ENCODE measurements at places on chromosomes 7 and 10.

- no peak for DNase-seq
These were observed 49.0 kb upstream of the CALD1 start for GRCh38 chr7:134730411-134730829.

DNA sequence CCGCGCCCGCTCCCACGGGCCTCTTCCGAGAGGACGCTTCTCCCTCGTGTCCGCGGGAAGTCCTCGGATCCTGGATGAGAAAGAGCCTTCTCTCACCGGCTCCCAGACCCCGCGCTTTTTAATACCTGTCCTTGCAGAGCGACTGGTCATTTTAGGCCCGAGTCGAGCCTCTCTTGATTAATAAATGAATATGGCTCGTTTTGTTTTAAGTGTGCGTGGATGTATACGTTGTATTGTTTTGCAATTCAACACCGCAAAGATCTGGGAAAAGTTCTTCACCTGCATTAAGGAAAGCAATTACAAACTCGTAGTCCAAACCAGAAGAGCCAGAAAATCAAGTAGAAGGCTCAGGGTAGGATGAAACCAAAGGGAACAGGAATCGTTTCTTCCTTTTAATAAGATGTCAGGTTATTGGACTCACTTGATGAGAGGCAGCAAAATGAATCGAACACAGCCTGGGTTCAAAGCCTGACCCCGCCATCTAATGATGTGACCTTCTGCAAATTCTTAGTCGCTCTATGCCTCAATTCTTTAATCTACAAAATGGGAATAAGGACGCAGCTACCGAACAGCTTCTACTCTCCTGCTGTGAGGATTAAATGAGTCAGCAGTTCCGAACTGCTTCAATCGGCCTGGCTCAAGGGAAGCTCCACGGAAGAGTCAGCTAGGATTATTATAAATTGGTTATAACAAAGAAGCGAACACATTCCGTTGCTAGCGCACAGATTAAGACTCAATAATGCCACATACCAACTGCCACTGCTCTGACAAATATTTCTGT, 277.8 kb upstream of the NEBL start:
- DNase-seq, result no peak

GRCh38 chr10:110147961-110148360, 59.4 kb upstream of the MXI1 start:
- peak; percentile 27 for DNase-seq

DNA sequence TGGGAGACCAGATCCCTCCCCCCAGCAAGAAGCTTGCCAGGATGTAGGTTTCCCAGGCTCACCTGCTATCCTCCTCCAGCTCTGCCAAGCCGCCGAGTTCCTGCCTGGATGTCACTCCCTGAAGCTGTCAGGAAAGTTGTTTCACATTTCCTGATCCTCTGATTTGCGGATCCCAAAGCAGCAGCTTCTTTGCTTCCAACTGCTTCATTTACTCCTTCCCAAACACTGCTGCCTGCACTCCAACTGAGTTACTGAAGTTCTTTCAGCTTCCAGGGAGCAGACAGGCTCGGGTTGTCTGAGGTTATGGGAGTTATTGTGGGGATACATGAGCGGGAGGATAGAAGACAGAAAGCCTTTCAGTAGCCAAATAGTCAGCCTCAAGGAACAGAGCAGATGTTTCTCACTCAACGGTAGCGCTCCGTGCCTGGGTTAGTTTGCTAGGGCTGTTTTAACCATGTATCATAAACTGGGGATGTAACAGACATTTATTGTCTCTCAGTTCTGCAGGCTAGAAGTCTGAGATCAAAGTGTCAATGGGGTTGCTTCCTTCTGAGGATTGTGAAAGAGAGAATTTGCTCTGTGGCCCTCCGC, 516.0 kb downstream of the REEP3 start:
- no peak for DNase-seq

- DNase-seq, result no peak
These were observed 13.5 kb upstream of the ADRB1 start for GRCh38 chr10:114030140-114030539.

DNA sequence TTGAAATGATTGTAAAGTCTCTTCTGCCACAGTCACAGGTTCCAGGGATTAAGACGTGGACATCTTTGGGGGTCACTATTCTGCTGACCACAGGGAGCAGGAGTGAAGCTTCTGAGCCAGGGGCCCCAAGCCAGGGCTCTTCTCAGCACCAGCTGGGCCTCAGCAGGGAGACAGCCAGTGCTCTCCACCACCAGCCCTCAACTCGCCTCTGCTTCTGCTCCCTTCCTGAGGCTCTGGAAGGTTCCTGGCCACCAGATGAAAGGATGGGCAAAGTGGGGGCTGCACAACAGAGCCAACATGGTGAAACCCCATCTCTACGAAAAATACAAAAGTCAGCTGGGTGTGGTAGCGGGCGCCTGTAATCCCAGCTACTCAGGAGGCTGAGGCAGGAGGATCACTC, 11.2 kb upstream of the CRYGN start:
- no peak for DNase-seq

GRCh38 chr7:30923009-30923773, 11.5 kb downstream of the AQP1 start:
- no peak for DNase-seq

- no peak for DNase-seq
These were observed 394.9 kb downstream of the DGKB start for GRCh38 chr7:14507617-14508016.

- no peak for DNase-seq
These were observed 149.9 kb upstream of the KLF14 start for GRCh38 chr7:130883928-130884327.

- no peak for DNase-seq
These were observed 4.7 kb upstream of the TMEM72 start for GRCh38 chr10:44906486-44906885.

DNA sequence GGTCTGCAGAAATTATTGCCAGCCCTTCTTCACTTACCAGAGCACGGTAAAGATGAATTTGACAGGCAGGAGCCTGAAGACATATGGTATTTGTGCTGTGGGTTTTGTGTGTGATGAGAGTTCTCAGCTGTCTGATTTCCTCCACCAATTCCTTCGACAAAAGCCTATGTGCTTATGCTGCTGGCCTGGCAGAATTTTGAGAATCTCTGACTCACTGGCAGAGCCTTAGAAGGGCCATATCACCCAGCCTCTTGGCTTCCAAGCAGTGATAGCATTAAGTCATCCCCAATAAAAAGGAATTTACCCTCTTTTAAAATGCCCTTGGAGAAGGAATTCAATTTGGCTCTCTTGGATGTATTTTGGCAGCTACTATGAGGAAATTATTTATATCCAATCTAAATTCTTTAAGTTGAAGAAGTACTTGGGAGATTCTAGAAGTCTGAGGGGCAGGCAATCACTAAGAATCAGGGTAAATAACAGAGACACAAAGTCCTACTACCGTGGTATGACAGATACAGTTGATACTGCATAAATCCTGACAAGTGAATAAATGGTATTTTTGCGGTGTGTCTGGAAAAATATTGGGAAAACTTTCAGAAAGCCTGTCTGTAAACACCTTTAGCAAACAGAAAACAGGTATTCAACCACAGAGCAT, 68.6 kb upstream of the EFCAB10 start:
- no peak for DNase-seq

- no peak for DNase-seq
These were observed 10.9 kb downstream of the CDCA7L start for GRCh38 chr7:21934808-21935207.

DNA sequence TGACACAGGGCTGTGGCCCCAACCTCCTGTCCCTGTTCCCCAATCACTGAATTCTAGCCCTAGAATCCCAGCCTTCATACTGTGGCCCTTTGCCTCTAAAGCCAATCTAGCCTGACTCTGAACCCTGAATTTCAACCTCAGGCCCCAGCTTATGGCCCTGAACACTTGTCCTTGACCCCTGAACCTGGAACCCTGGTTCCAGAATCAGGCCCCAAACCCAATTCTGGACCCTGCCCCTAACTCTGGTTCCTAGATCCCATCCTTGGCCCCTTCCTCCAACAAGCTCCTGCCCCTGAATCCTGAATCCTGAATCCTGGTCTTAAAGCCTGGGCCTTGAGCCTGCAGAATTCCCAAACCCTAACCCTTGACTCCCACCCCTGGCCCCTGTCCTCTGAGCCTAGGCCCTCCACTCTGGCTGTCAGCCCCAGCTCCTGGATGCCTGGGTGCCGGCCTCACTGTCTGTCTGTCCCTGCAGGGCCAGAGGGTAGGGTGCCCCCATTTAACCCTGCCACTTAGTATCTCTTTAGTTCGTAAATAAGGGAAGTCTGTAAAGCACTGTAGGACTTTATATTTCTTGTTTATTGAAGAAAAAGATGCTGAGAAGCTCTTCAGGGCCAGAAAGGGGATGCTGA, 1.3 kb downstream of the INPP5A start:
- DNase-seq, result no peak

GRCh38 chr7:140051820-140052219, 10.9 kb downstream of the PARP12 start:
- no peak for DNase-seq
